Activated CD8-positive, alpha-beta T cell treated with anti-CD3 and anti-CD28 coated beads for 36 hours (primary cell): ENCODE measurements at places on chromosomes 1 and 21.

DNA sequence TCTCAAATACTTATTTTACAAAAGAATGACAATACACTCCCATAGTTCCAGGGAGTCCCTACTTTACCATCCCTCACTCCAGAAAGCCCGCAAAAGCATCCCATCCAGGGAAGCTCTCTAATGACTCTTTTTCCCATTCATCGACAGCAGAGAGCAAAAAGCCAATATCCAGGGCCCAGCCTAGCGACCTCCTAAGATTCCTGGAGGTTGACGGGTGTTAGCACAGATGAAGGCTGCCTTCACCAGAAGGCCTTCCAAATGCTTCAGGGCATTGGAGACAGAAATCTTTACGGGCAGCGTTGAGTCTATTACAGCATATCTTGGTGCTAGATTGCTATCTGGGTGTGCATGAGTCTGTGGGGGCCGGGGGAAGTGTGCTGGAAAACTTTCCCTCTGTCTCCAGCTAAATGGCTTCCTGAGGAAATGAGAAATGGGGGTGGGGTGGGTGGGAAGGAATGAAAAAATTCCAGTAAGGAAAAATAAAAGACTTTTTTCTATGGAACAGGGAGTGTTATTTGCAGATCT, 136.6 kb downstream of the PROX1 start:
- no peak for DNase-seq

DNA sequence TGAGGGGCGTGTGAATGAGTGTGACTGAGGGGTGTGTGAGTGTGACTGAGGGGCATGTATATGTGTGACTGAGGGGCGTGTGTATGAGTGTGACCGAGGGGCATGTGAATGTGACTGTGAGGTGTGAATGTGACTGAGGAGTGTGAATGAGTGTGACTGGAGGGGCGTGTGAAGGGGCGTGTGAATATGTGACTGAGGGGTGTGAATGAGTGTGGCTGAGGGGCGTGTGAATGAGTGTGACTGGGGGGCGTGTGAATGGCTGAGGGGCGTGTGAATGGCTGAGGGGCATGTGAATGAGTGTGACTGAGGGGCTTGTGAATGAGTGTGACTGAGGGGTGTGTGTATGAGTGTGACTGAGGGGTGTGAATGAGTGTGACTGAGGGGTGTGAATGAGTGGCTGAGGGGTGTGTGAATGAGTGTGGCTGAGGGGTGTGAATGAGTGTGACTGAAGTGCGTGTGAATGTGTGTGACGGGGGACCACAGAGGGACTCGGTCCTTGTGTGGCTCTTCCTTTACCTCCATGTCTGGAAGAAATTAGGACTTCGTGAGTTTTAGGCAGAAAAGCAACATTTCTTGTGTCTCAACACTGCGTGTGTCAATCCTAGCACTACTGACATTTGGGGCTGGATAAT, 105.8 kb downstream of the GLIS1 start:
- DNase-seq: no peak

GRCh38 chr1:176809292-176809691, 346.3 kb downstream of the PAPPA2 start:
- no peak for DNase-seq

DNA sequence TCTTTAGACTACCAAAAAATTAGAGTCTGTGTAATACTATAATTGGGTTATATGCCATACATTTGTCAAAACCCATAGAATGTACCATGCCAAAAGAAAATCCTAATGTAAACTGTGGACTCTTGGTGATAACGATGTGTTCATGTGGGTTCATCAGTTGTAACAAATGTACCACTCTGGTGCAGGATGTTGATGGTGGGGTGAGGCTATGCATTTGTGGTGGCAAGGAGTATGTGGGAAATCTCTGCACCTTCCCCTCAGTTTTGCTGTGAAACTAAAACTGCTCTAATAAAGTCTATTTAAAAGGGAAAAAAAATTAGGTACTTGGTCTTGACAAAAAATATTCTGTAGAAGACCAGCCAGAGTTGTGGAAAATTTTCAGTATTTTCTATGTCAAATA, 43.4 kb downstream of the INKA2 start:
- no peak for DNase-seq

DNA sequence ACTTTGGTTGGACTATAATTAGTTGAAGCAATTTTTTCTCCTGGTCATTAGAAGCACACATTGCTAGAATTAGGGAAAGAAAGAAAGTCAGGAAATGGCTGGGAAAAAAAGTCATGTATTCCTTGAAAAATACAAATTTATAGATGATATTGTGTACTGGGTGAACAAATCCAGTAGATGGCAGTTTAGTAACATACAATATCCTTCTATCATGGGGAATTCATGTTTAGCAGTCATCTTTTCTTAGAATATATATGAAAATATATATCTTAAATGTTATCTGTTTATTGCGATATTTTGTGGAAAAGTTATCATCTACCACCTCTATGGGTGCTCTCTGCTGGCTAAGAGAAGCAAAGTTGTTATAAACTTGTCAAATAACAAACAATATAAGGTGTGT, 13.1 kb upstream of the ZRANB2 start:
- DNase-seq: no peak

DNA sequence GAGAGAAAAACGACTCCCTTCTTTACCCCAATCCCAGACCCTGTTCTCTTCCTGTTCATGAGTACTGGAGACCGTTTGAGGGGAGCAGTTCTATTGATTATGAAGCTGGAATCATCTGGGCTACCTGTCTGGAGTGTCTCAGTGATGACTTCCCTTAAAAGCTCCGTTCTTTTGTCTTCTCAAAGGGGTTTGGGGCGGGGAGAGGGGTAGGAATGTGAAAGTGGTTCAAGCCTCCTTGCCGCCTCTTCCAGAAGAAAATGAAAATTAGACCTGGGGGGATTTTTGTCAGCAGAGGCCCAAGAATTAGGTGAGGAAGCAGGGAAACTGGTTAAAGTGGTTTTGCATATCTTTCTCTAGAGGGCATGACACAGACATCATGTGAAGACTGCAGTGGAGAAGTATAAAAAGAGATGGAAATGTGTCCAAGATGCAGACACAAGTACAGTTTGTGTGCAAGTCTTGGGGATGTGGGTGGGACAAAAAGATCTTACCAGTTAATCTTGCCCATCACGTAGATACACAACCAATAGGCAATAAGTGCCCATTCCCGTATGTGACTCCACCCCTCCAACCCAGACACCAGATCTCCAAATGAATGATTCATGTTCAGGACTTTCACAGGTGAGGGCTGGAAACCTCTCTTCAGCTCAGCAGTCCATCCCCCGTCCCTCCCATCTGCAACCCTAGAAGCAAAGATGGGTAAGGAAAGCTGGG, 470 bp upstream of the MTMR11 start:
- no peak for DNase-seq

GRCh38 chr1:23745515-23745914, 2.2 kb downstream of the ELOA start:
- no peak for DNase-seq

- no peak for DNase-seq
These were observed 18.7 kb upstream of the PLA2G2E start for GRCh38 chr1:19942088-19942487.

GRCh38 chr1:9561429-9561828, 22.2 kb downstream of the SLC25A33 start:
- no peak for DNase-seq

- peak; percentile 44 for DNase-seq
These were observed 68.5 kb downstream of the GPR88 start for GRCh38 chr1:100606438-100606837.

DNA sequence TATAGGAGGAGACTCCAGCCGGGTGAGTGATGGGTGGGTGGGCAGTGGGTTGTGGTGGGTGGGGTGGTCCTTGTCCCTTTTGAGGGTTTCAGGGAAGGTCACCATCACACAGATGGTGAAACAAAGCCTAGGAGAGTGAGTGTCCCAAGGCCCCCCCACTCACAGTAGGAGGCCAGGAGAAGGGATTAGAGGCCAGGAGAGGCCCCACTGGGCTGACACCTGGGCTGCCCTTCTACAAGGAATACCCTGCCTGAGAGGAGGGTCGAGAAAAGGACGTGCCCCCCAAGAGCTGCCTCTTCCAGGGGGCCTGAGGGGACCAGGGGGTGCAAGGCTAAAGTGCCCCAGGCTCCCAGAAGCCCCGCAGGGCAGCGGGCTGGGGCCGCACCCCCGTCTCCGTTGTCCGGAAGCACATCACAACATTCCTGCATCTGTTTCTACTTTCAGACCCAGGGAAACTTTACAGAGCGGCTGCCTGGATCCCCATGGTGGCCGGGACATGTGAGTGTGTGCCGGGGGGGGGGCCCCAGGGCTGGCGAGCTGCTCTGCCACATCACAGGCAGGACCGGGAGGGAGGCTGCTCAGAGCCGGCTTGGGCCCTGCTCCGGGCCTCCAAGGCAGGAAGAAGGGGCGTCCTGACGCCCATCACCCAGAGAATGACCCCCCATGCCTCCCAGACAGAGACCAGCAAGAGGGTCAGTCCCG, 68.2 kb downstream of the ARHGEF16 start:
- no peak for DNase-seq

- no peak for DNase-seq
These were observed 1.7 kb downstream of the PERM1 start for GRCh38 chr1:980137-980571.

GRCh38 chr1:78286686-78287085, 204.1 kb upstream of the PTGFR start:
- no peak for DNase-seq

DNA sequence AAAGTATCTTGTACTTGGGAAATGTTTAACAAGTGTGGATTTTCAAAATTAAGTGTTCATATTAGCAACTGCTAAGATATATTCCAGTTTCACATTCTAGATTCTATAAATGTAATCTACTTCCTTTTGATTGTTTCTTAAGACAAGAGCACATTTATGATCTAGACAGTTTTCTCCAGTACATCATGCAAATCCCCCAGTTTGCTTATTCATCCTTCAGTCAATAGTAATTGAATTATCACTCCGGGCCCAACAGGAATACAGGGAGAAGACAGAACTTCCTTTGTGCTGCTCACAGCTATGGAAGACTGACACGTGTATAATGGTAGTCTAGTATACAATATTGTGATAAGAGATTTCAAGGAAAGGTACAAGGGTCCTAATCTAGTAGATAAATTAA, 14.5 kb downstream of the PLA2G4A start:
- no peak for DNase-seq

DNA sequence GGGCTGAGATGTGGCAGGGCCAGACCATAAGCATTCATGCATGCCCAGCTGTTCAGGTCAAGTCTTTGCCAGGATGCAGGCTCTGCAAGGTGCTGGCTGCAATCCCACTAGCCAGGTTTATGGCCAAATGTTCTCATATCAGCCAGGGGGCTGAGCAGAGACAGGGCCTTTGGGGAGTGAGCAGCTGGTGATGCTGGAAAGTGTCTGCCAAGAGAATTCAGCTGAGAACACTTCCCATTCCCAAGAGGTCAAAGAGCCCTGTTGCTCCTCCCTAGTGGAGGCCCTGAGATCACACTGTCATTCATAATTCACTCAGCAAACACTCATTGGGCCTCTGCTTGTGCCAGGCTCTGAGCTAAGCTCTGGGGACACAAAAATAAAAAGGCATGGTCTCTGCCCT, 150.3 kb downstream of the DMRTA2 start:
- DNase-seq: no peak

DNA sequence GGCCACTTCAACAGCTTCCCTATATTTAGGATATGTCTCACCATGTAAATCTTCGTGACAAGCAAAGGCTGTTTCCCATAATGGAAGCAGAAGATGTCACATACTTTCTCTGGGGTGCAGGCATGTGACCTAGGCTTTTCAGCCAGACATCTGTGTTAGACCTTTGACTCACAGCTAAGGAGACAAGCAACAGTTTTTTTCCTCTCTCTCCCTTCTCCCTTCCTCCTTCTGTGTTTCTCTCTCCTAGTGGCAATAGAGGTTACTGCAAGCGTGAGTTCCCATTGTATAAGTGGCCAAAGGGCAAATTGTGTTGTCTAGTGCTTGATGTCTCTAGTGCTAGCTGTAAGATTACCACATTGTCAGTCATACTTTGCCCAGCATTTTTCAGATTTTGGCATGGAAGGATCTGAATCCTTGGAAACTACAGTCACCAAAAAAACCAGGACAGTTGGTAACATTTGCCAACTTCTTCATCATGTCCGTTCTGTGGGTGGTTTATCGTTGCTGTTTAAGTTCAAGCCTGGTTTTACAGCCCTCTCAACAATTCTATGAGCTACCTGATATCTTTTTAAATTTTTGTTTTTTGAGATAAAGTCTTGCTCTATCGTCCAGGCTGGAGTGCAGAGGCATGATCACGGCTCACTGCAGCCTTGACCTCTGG, 44.4 kb upstream of the RABGAP1L start:
- peak; percentile 4 for DNase-seq

GRCh38 chr1:85579622-85580021, 939 bp upstream of the CCN1 start:
- no peak for DNase-seq

DNA sequence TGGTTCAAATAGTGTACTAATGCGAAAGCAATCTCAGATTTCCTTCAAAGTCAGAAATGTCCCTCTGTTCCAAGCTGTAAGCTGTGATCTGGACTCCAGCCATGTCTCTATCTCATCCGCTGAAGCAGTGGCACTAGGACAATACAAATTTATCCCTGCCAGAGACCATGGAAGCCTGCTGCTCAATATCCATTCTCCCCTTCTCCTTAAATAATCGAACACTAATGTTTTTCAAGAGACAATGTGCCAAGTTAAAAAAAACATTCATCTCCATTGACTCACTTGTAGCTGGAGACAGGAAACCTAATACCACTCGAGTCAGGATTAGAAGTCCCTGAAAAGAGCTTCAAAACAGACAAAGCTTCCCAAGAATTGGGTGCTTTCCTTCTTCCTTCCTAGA, 38.5 kb upstream of the PGBD5 start:
- DNase-seq: no peak

- DNase-seq: no peak
These were observed 3.6 kb downstream of the UROD start for GRCh38 chr1:45015683-45016082.

DNA sequence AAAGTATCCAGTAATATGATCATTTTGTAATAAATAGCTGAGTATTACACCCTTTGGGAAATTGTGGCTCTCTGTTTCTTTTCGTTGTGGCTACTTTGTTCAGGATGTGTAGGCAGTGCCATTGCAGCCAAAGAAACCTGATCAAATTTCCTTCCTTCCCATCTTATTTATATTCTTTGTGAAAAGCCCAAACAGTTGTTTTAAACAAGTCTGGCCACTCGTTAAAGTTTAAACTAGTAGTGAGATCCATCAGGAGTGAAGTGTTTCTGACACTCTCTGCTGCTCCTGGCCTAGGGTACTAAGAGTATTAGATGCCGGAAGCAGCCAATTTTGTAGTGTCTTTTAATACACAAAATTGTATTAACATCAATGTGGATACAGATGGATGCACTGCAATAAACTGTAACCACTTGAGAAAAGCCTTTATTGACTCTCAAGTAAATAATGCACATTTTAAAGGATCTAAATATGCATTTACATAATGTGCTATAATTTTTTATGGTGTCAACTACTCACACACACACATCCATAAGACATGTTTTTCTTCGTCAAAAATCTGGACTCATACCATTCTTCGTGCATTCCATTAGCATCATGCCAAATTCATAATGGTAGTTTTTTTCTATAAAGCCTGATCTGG, 317.9 kb downstream of the NFIA start:
- DNase-seq: no peak

DNA sequence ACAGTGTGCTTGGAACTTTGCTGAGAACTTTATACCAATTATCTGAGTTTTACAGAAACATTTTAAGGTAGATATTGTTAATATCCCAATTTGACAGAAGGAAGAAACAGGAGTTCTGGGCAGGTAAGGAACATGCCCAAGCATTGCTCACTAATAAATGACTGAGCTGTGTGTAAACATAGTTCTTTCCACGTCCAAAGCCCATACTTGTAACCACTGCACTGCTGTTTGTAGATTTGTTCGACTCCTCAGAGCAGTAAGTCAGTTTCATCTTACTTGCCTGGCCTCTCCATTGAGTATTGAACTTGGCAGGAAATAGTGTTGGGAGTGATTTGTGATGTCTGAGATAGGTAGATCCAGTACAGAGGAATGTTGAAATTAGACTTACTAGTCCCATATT, 335.1 kb downstream of the KIF26B start:
- no peak for DNase-seq
